ENCODE measurements at places on chromosomes 6 and 20. TPM values are rescaled to one million over a fixed set of nuclear protein-coding genes. Genes with fewer than 3 reads are reported as not detected.

The MLN gene
- not detected for total RNA-seq

The ENPP1 gene
- 0.23 TPM for total RNA-seq

The VGLL2 gene
- not detected for total RNA-seq

DNA sequence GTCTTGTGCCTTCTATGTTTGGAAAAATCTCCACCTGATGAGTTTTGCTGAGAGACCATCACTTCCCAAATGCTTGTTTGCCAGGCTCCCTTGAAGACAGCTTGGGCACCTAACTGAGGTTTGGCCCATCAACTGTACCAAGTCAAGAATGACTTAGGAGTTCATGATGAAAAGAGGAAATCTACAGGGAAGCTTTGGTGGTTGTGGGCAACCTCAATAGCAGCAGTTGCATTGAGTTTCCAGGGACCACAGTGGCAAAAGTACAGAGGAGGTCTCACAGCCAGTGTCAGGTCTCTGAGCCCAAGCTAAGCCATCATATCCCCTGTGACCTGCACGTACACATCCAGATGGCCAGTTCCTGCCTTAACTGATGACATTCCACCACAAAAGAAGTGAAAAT, 49.7 kb upstream of the PHACTR1 start:
- H3K4me3 ChIP-seq: no peak overlapping the region
- no peak overlapping the region for H3K27ac ChIP-seq
- H3K36me3 ChIP-seq: no peaks in the 10 kb centered on the region
- peaks cover 7% of the 10 kb centered on the region for H3K4me1 ChIP-seq
- H3K27me3 ChIP-seq: peaks cover 2% of the 10 kb centered on the region

DNA sequence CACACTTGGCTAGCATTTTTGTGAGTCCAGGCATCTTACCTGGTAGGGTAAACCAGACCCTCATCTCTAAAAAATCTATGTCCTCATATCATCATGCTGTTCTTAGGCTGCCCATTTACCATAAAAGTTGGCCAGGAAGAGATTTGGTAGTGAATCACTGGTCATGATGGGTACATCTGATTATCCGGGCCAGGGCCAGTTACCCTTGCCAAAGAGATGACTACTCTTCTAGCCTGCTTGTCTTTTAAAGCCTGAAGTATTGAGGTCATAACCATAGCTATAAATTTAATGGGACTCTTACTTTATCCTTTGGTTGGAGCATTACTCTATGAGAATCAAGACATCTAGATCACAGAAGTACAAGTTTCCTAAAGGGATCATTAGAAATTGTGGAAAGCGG, 276.8 kb downstream of the TENT5A start:
- H3K4me3 ChIP-seq: no peak overlapping the region
- H3K4me1 ChIP-seq: no peaks in the 10 kb centered on the region

DNA sequence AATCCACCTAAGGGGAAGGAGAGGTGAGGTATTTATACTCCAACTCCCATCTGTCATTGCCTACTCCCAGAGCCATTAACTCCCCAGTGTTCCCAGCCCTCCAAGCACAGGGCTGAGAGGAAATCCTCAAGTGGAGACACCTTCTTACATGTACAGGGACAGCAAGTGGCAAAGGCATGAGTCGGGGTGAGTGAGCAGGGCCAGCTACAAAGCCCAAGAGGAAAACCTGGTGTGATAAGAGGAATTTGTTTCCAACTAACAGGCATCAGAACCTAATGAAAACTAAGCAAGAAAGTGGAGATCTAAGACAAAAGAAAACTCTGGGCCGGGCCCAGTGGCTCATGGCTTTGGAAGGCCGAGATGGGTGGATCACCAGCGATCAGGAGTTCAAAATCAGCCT, 70.0 kb upstream of the SRSF6 start:
- DNase-seq: no peak
- H3K4me3 ChIP-seq: no peak overlapping the region
- H3K27ac ChIP-seq: no peak overlapping the region
- H3K4me1 ChIP-seq: no peaks in the 10 kb centered on the region
- peaks cover 4% of the 10 kb centered on the region for H3K27me3 ChIP-seq
- H3K36me3 ChIP-seq: no peaks in the 10 kb centered on the region

DNA sequence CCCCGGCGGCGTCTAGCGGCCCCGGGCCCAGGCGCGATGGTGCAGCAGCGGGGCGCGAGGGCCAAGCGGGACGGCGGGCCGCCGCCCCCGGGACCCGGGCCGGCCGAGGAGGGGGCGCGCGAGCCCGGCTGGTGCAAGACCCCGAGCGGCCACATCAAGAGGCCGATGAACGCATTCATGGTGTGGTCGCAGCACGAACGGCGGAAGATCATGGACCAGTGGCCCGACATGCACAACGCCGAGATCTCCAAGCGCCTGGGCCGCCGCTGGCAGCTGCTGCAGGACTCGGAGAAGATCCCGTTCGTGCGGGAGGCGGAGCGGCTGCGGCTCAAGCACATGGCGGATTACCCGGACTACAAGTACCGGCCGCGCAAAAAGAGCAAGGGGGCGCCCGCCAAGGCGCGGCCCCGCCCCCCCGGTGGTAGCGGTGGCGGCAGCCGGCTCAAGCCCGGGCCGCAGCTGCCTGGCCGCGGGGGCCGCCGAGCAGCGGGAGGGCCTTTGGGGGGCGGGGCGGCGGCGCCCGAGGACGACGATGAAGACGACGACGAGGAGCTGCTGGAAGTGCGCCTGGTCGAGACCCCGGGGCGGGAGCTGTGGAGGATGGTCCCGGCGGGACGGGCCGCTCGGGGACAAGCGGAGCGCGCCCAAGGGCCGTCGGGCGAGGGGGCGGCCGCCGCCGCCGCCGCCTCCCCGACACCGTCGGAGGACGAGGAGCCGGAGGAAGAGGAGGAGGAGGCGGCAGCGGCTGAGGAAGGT, 715 bp downstream of the SOX12 start:
- H3K27ac ChIP-seq: peak overlapping the region; percentile 87
- no peaks in the 10 kb centered on the region for H3K27me3 ChIP-seq
- H3K4me3 ChIP-seq: peak overlapping the region; percentile 82

DNA sequence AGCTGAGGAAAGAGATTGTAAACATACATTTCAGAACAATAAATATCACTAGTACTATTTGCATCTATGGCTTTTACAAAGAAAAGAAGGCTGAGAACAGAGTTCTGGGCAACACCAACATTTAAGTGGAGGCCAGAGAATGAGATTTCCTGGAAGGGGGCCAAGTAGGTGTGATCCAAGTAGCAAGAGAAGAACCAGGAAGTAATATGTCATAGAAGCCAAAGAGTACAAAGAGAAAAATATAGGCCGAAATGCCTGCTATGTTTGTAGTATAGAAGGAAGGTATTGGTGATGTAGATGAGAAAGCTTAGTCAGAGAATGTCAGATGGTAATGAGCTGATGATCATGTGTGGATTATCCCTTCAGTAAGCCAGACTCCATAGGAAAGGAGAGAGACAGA, 94.5 kb downstream of the PERP start:
- H3K27me3 ChIP-seq: no peaks in the 10 kb centered on the region
- H3K36me3 ChIP-seq: no peaks in the 10 kb centered on the region
- no peak overlapping the region for H3K4me3 ChIP-seq
- no peaks in the 10 kb centered on the region for H3K4me1 ChIP-seq
- H3K27ac ChIP-seq: no peak overlapping the region

- H3K36me3 ChIP-seq: peaks cover 37% of the 10 kb centered on the region
- DNase-seq: no peak
- peaks cover 4% of the 10 kb centered on the region for H3K4me1 ChIP-seq
- H3K4me3 ChIP-seq: no peak overlapping the region
- no peaks in the 10 kb centered on the region for H3K27me3 ChIP-seq
Measured at GRCh38 chr6:13473768-13474165, 13.6 kb downstream of the GFOD1 start.
